ENCODE measurements at places on chromosomes 3 and 15. TPM values are rescaled to one million over a fixed set of nuclear protein-coding genes. Genes with fewer than 3 reads are reported as not detected.

Gene IDH2
- 44.6 TPM for total RNA-seq

Gene CHRNA5
- total RNA-seq, result 0.69 TPM

Gene ABI3BP
- 75.2 TPM for total RNA-seq

Gene ATG3
- 39.6 TPM for total RNA-seq

Gene ZDHHC23
- 3.4 TPM for total RNA-seq

Gene LRRC34
- 4.3 TPM for total RNA-seq

Gene PLXND1
- 111 TPM for total RNA-seq

DNA sequence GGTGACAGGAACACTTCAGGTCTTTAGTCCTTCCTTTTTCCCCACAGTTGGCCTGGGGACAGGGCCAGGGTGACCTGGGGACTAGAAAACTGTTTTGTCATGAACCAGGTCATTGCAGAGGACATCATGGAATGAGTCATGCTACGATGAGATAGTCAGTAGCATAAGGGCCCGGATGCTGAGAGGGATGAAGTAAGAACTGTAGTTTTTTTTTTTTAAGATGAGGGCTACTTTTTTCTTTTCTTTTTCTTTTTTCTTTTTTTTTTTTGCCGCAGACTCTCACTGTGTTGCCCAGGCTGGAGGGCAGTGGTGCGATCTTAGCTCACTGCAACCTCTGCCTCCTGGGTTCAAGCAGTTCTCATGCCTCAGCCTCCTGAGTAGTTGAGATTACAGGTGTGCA, 8.0 kb downstream of the MAP2K5 start:
- no peak for DNase-seq

DNA sequence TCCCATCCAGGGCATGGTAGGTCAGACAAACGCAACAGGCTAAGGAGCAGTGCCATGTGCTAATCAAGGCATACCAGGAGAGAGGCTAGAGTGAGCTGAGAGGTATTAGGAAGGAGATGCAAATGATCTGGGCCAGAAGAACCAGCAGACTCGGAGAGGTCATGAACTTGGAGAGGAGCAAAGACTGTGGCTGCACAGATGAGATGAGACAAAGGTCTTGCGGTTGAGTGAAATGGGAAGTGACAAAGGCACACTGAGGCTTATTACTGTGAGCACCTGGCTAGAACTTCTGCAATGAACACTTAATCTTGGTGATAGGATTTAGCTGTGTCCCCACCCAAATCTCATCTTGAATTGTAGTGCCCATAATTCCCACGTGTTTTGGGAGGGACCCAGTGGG, 380.2 kb downstream of the ULK4 start:
- no peak for DNase-seq

GRCh38 chr3:81965696-81966095, 204.3 kb upstream of the GBE1 start:
- no peak for DNase-seq

GRCh38 chr15:98085003-98085639, 124.6 kb downstream of the ARRDC4 start:
- peak; percentile 53 for DNase-seq

GRCh38 chr3:113812854-113813253, 25.7 kb upstream of the GRAMD1C start:
- no peak for DNase-seq

GRCh38 chr15:47266566-47266965, 450.7 kb upstream of the SEMA6D start:
- no peak for DNase-seq

DNA sequence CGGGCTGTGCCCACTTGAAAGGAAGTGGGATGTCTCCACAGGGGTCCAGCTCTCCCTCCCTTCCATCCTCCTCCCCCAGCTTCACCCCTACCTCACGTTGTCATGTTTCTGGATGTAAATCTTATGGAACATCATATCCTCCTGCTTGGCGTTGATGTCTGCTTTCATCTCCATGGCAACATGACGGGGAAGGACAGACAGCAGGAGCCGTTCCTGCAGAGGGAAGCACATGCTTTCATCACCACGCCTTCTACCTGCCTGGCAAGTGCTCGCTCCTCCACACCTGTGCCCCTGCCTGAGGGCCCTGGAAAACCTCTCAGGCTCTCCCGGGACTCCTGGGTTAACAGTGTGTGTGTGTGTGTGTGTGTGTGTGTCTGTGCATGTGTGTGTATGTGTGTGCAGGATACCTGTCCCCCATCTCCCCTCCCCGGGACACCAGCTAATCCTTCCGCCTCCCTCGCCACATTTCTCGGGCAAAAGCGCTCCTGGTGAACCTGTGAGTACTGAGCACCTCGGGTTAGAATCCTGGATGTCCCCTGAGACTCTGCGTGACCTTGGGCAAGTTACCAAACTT, 101.1 kb downstream of the ADCY5 start:
- DNase-seq, result no peak

- DNase-seq, result no peak
Measured at GRCh38 chr3:9217784-9218513, 31.5 kb downstream of the SRGAP3 start.

DNA sequence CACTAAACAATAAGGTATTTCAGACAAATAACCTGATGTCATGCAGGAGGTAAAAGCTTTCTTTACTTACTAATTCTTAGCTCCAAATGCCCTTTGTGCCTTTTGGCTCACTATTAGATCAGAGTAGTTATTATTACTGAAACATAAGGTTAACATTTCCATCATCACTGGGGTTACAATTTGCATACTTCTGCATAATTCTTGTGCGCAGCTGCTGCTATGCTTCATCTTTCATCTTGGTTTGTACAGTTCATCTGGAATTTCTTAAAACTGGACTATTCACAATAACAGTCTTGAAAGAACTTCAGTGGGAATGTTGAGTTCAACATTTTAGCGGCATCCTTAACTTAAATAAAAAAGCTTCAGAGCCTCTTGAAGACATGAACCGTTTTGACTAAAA, 383.2 kb upstream of the ADAMTS9 start:
- DNase-seq, result no peak

DNA sequence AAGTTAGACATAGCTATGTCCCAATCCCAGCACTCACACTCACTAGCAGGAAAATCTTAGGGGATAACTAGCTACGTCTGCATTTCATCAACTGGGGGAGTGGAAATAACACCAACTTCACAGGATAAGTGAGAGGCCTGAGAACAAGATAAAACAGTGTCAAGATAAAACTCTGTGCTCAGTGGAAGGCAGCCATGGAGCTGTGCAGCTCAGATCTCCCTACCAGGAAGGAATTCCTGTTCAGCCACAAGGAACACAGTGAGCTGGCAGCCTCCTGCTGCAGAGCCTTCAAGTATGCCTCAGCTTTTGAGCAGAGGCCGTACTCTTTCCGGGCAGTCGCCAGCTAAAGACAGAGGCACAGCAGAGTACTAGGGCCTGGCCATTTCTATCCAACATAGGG, 115.8 kb upstream of the TOPAZ1 start:
- DNase-seq, result no peak

DNA sequence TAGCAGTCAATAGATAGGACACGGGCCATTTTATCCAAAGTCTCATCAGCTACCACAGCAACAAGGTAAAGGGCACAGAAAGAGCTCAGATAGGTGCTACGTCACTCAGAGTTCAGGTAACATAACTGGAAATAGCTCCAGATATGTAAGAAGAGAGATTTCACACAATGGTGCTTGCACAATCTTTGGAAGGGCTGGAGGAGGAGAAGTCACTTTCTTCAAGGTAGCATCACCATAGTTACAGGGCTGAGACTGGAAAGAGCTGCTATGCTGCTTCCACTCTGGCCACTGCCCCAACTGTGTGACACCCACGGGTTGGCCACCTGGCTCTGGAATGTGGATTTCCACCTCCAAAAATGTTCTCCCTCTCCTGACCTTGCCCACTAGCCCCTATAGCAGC, 448.8 kb upstream of the THBS1 start:
- DNase-seq, result no peak

DNA sequence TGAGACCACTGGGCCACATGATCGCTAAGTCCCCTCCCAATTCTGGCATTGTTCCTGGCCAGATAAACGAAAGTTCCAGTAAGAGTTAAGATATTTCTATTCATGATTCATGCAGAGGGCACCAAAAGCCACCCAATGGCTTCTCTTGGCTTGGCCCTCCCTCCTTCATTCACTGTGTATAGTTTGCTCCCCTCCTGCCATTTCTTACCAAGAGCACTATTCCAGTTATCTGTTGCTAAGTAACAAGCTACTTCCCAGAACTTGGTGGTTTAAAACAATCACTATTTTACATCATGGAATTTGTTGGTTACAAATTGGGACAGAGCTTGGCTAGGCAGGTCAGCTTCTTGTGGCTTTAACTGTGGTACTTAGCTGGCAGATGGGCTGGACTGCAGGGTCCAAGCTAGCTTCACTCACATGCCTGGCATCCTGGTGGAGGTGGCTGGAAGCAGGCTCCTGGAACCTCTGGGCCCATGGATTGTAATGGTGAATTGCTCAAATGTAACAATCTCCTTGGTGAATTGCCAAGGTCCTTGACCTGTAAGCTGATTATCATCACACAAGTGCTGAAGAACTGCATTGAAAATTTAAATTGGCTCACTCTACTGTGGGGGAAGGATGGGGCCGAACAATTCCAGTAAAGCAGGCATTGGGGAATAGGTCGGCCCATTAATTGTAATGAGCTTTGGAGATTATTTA, 16.6 kb downstream of the EAF1 start:
- no peak for DNase-seq

DNA sequence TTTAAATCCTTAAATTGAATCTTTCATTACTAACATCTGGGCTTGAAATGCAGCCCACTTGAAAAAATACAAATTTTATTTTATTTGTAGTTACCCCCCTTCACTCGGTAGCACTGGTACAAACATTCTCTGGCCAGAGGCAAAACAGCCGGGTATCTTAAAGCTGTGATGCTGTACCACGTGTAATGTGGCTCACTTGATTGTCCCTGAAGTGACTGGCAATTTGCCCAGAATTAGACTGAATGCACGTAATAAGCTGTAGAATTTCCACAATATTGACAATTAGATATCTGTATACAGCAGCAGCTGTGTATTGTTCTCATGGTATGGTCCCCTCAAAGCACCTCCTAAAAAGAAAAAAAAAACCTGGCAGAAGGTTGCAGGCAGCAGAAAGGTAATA, 192.8 kb upstream of the TBC1D5 start:
- no peak for DNase-seq

- DNase-seq, result no peak
Measured at GRCh38 chr3:188458756-188459155, 304.8 kb downstream of the LPP start.

GRCh38 chr3:146561879-146562278, 17.5 kb upstream of the PLSCR1 start:
- DNase-seq, result no peak

- DNase-seq, result no peak
Measured at GRCh38 chr15:93231261-93231925, 142.4 kb upstream of the RGMA start.

DNA sequence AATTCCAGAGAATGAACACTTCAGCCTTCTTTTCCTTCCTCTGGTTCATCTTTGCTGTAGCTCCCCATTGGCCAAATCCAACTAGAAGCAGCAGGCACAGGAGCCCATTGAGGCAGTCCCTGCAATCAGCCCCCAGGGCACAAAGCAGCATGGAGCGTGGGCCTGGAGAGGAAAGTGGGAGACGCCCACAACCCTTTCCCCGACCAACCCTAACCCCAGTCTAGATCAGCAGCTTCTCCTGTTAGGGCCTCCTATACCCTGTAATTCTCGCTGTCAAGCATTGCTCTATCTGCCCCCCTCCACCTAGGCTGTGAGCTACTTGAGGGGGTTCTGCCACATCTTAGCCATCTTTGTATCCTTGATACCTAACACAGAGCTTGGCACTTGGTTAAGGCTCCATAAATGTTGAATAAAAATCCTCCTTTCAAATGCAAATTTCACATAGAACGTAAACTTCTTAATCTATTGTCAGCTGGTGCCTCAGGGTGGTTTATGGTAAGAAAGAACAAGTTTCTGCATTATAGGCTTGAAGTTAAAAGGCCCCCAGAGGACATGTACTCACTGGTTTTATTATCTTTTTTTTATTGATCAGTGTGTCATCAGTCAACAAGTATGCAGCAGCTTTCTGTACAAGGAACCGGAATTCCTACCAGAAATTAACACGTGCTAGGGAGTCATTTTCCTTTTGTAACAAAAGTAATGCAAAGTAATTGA, 97.9 kb upstream of the PFN2 start:
- DNase-seq, result no peak

DNA sequence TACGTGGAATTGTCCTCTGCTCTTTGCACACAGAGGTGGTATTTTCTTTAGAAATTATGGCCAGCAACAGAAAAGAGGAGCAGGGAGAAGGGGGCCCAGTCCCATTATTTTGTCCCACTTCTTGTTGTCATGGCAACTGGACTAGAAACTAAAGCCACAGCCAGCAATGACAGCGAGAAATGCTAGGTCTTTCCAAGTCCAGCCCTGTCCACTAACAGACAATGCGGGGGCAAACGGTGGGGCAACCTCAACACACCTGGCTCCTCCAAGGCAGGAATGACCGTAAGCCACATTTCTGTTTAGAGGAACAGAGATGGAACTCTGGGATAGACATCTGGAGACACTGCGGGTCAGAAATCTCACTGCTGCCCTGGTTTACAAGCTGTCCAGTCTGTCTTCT, 107.3 kb downstream of the RFTN1 start:
- DNase-seq, result no peak

GRCh38 chr15:44595656-44596510, 58.9 kb downstream of the EIF3J start:
- DNase-seq, result no peak

GRCh38 chr3:70096376-70097066, 97.0 kb downstream of the SAMMSON start:
- DNase-seq, result no peak

DNA sequence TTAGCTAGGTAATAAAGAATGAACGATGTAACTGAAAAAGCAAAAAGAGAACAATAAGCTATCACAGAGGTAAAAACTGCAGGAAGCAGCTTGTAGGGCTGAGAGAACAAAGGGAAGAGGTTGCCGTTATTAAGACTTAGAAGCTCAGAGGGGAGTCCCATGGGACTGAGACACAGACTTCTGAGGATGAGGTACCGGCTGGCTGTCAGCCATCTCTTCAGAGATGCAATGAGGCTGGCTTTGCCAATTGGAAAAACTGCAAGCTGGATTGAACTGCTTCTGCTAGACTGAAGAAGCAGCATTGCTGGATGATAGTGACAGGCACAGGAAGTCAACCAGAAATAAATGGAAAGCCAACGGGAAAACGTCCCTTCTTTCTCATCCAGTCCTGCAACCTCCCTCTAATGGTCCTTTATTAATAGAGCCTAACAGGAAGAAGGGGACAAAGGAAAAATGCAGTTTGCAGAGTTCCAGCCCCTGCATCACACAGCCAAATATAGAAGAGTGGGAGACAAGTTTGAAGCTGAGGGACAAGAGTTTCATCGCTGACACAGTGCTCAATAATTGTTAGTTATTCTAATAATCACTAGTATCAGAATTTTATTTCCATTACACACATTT, 21.1 kb upstream of the KLHL6 start:
- peak; percentile 58 for DNase-seq

All from ovary (tissue), 10 donors.